ENCODE measurements at places on chromosomes 16 and 17.

DNA sequence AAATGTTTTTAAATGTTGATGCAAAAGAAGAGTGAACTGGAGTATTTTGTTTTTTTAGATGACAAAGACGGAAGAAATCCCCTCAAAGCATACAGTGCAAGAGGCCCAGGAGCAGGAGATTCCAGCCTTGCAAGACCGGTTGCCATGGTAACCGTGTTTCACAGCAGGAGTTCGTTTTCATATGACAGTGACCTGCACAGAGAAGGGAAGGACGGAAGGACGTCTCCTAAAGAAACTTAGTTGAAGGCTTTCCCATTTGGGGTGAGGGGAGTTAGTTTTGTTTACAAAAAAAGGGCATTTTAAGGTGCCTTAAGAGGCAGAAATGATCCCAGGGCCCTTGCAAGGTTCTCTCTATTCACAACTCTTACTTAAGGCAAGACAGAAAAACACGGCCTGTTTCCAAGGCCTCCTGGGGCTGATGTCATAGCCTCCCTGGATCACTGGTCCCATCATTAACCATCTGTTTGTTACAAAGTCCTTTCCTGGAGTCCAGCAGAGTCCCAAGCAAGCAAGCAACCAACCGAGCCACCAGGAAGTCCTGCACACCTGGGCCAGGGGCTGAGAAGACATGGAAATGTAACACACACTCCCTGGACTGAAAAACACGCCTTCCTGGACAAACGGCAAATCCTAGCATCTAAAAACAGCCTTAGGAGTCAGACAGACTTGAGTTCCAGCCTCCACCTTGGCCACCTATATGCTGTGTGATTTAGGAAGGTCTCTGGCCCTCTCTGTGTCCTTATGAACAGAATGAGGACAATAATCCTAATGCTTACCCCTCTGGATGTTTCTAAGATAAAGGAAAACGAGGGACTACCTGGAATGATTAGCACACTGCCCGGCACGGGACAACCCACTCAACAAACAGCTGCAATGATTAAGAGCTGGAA, 30.3 kb upstream of the RPH3AL start:
- peak; percentile 61 for DNase-seq

GRCh38 chr17:82804442-82805191, 35.2 kb downstream of the ZNF750 start:
- DNase-seq, result no peak

GRCh38 chr16:49684696-49685095, 171.2 kb downstream of the ZNF423 start:
- DNase-seq, result no peak

- no peak for DNase-seq
Measured at GRCh38 chr17:27502526-27503324, 46.5 kb downstream of the KSR1 start.

GRCh38 chr17:63631062-63631461, 8.8 kb downstream of the MAP3K3 start:
- no peak for DNase-seq
